ENCODE measurements at places on chromosomes 5 and 9.
A peak's percentile ranks its signal among the peaks of the same experiment; 100 is the strongest.

DNA sequence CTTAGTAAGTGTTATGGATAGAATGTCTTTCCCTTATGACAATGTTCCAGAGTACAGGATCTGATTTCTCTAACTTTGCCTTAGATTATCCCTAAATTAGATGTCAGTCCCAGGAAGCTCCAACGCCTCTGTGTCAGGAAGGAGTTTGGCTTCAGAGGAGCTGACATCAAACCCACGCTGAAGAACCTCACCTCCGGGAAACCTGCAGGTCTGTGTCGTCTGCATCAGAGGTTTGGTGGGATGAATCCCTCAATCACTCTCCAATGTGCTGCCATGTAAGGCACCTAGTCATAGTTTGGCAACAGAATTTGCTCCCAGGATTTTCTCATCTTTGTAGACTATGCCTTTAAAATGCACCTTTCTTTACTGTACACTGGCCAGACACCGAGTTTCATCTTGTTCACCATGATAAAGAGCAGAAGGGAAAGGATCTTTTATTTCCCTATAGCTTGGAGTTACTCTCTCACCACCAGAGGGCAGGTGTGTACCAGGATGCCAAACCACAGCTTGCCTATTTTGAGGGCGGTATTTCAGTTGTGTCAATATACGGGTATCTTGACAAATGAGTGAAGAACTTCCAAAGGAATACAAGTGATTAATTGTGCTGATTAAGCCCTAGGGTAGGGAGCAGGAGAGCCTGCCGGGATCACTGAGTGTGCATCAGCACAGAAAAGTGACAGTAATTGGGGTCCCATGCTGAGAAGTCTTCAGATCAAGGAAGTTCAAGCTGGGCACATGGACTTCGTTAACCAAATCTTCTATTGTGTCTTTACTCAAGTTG lies 23.4 kb downstream of the MINAR2 start:
- DNase-seq, result peak; percentile 57

GRCh38 chr5:147485046-147485445 lies 24.8 kb downstream of the DPYSL3 start:
- no peak for DNase-seq

GRCh38 chr5:38639377-38640358 lies 83.2 kb upstream of the LIFR start:
- DNase-seq, result no peak

- DNase-seq, result no peak
These were observed 20.9 kb downstream of the NCS1 start for GRCh38 chr9:130193103-130193502.
